ENCODE measurements at places on chromosomes 6 and 20. TPM values are rescaled to one million over a fixed set of nuclear protein-coding genes. Genes with fewer than 3 reads are reported as not detected.

GRCh38 chr6:20182926-20183521 is 29.2 kb downstream of the MBOAT1 start:
- H3K36me3 ChIP-seq = no peaks in the 10 kb centered on the region
- no peaks in the 10 kb centered on the region for H3K4me1 ChIP-seq
- H3K27me3 ChIP-seq = no peaks in the 10 kb centered on the region
- no peak overlapping the region for H3K27ac ChIP-seq
- DNase-seq = no peak

CCM2L gene
- total RNA-seq = not detected

DNA sequence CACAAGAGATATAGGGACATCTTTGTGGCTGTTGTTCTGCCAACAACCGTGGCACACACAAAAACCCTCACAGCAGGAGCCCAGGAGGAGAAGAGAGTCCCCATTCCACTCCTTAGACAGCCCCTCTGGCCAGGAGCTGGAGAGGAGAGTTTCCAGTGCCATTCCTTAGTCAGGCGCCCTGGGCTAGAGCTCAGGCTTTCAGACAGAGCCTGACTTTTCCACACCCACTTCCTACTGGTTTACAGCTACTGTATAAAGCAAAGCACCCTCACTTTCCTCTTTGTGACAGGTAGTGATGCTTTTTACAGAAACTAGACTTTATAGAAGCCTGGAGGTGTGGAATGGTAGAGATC is 145.9 kb downstream of the SYCP2 start:
- H3K27me3 ChIP-seq = no peaks in the 10 kb centered on the region
- no peak for DNase-seq
- no peak overlapping the region for H3K27ac ChIP-seq

DNA sequence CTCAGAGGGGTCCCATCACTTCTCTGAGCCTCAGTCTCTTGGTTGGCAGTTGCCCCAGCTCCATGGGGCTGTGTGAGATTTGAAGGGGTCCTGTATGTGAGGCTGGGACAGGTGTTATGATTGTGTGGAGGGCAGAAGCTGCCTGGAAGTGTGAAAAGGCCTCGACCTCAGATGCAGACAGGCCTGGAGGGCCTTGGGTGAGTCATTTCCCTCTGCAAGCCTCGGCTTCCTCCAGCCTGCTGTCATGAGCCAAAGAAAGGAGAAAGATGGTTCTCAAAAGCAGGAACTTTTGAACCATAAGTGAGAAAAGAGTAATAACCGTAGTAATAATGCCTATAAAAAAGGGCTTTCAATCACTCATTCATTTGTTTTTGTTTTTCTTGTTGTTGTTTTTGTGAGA is 37.5 kb downstream of the SNAI1 start:
- H3K27ac ChIP-seq = no peak overlapping the region
- no peaks in the 10 kb centered on the region for H3K36me3 ChIP-seq
- peaks cover 22% of the 10 kb centered on the region for H3K4me1 ChIP-seq
- no peak overlapping the region for H3K4me3 ChIP-seq

BCAS4 gene
- total RNA-seq = 2.9 TPM

- H3K36me3 ChIP-seq = no peaks in the 10 kb centered on the region
- H3K27ac ChIP-seq = no peak overlapping the region
- no peaks in the 10 kb centered on the region for H3K27me3 ChIP-seq
- no peak overlapping the region for H3K4me3 ChIP-seq
- no peak for DNase-seq
Measured at GRCh38 chr6:106125925-106126435, 39.8 kb downstream of the PRDM1 start.

DNA sequence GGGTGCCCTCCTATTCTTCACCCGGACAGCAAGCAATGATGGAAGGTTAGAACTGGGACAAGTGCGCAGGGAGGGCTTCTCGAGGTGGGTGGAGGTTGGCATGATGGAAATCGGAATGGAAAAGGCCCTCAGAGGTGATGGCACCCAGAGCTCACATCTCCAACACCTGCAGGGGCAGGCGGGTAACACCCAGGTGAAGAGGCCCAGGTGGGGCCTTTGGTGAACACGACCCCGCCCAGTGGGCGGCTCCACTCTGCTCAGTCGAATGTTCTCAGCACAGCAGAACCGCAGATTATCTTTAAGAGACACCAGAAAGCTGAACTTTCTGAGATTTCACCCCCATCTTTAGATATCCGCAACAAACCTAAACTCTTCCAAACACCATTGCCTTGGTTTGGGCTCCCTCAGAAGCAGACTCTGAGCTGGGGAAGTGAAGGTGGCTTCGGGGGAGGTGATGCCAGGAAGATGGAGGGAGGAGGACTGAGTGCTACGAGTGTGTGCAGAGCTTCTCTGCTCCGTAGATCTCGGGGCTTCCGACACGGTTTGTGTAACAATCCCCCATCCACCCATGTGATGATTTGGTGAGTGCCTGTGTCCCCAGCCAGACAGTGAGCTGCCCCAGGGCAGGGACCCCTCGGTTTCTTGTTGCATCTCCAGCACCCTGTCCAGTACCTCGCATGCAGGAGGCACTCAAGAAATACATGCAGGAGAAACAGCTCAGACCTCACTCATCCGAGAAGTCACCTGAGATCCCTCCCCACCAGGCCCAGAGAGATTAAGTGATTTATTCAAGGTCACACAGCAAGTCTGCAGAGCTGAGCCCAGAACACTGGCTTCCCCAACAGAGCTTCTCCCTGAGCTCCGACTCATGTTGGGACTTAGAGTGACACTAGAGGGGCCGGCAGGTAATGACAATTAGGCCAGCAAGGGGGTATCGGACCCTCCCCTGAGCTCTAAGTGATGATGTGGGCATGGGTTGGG is 45.4 kb downstream of the BPIFB1 start:
- H3K4me3 ChIP-seq = no peak overlapping the region
- peak; percentile 59 for DNase-seq
- no peaks in the 10 kb centered on the region for H3K4me1 ChIP-seq
- H3K27me3 ChIP-seq = peaks cover 48% of the 10 kb centered on the region
